HFFc6 (cell line): ENCODE measurements at places on chromosomes 2 and 18.

GRCh38 chr2:45925636-45926366 is 274.3 kb downstream of the PRKCE start:
- no peak for DNase-seq

- peak; percentile 9 for DNase-seq
Observed at GRCh38 chr2:75055820-75056675, 97.6 kb downstream of the POLE4 start.

DNA sequence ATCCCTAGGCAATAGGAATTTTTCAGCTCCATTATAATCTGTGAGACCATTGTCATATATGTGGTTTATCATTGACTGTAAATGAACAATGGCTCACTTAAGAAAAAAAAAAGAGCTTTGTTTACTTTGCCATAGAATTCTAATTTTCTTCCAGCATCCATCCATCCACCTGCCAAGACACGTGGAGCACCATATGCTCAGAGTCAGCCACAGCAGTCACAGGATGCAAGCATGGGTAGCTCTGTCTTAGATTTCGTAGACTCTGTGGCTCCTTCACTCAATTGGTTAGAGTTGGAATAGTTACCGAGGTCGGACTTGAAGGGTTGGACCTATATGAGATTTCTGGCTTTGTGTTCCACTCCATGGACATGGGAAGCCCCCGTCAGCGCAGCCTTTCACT is 75.6 kb downstream of the COA5 start:
- no peak for DNase-seq

GRCh38 chr2:8277921-8278571 is 403.8 kb upstream of the ID2 start:
- no peak for DNase-seq

DNA sequence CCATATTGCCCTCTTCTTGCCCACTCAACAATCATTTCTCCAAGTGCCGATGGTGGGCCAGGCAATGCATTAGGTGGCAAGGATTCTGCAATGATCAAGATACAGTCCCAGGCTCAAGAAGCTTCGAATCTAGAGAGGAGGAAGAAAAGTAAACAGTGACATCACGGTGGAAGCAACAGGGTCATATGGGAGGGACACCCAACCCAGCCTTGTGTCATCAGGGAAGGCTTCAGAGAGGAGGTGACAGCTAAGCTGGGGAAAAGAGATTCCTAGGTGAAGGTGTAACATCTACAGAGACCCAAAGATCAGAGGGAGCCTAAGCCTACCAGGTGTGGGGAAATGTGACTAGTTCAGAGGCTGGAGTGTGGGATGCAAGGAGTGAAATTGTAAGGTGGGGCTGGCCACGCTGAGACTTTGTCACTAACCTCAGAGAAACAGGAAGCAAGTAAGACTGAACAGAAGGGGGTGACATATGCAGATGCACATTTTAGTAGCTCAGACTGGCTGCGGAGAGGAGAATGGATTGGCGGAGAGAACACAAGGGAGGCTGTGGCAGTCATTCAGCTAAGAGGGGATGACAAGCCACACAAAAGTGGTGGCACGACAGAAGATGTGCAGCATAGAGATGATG is 104.9 kb downstream of the ANKRD44 start:
- no peak for DNase-seq

DNA sequence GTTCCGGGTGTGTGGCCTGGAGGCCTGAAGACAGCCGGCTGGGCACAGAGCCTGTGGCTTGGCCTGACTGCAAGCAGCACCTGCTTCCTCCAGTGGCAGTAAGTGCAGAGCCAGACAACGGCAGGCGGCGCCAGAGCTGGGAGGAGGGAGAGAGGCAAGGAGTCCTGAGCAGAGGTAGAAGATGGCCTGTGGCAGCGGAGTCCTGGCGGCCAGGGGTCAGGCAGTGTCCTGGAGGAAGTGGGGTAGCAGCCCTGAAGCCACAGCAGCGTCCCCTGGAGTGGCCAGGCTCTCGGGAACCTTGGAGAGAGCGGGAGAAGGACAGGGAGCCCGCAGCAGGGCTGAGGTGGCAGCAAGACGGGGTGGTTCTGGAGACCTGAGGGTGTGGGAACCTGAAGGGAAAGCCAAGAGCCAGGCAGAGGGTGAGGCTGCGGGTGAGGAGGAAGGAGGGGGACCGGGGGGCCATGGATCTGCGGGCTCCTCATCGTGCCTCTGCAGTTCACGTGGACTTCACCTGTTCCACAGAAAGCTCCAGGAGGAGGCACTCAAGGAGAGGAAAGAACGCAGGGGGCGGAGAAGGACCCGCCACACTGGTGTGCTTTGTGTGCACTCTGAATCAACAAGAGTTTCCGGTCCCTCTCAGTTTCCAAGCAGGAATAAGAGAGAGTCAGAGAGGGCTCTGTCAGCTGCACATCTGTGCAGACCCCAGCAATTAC is 85.9 kb downstream of the USP40 start:
- no peak for DNase-seq

DNA sequence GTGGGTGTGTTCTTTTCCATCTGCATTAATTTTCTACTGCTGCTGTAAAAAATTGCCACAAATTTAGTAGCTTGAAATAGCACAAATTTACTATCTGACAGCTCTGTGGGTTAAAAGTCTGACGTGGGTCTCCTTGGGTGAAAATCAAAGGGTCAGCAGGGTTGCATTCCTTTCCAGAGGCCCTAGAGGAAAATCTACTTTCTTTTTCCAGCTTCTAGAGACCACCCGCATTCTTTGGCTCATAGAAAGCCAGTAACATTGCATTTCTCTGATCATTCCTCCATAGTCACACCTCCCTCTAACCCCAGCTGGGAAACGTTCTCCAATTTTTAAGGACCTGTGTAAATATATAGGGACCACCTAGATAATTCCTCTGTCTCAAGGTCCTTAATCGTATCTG is 128.8 kb downstream of the ATL2 start:
- DNase-seq, result no peak
